ENCODE measurements at places on chromosomes 1 and 21. TPM values are rescaled to one million over a fixed set of nuclear protein-coding genes. Genes with fewer than 3 reads are reported as not detected.
A peak's percentile ranks its signal among the peaks of the same experiment; 100 is the strongest.

GRCh38 chr1:3819771-3820200 lies 23.5 kb upstream of the LRRC47 start:
- H3K36me3 ChIP-seq = peaks cover 8% of the 10 kb centered on the region
- no peak for DNase-seq
- H3K4me3 ChIP-seq = no peak overlapping the region
- H3K27me3 ChIP-seq = no peaks in the 10 kb centered on the region
- no peak overlapping the region for H3K27ac ChIP-seq

DNA sequence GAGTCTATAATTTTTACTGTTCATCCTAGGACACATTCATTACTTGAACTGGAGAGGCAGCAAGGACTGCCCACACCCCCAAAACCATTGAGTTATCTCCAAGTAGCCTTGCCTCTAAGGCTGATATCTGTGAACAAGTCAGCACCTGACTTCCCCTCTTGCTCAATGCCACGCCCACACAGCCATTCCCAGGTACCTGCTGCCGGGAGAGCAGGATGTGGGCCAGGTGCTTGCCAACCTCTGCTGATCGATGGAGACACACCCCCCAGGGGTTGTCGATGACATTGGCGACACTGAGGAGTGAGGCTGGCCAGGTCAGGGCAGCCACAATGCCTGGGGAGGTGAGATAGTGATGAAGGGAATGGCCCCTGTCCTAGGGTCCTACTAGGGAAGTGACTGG lies 60.1 kb downstream of the TMCO4 start:
- H3K4me3 ChIP-seq = no peak overlapping the region
- no peak for DNase-seq
- peaks cover 13% of the 10 kb centered on the region for H3K4me1 ChIP-seq
- peaks cover 4% of the 10 kb centered on the region for H3K36me3 ChIP-seq
- no peaks in the 10 kb centered on the region for H3K27me3 ChIP-seq
- H3K27ac ChIP-seq = no peak overlapping the region

DNA sequence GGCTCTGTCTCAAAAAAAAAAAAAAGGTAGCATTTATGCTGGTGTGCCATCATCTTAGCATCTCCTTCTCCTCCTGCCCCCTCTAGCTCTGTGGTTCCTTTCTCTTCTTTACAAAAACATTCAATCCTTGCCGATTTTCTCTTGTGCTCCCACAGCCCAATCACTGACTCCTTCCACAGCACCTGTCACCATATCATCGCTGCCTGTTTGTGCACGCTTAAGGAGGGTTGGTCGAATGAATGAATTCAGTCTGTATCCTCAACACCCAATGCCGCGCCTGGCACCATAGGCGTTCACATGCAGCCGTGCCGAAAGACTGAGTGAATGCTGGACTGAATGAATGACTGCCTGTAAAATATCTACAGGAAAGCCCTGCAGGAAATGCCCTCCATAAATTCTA lies 7.9 kb downstream of the RNU5D-1 start:
- no peaks in the 10 kb centered on the region for H3K27me3 ChIP-seq
- H3K4me3 ChIP-seq = no peak overlapping the region
- no peaks in the 10 kb centered on the region for H3K36me3 ChIP-seq
- H3K4me1 ChIP-seq = peaks cover 3% of the 10 kb centered on the region
- no peak for DNase-seq

DNA sequence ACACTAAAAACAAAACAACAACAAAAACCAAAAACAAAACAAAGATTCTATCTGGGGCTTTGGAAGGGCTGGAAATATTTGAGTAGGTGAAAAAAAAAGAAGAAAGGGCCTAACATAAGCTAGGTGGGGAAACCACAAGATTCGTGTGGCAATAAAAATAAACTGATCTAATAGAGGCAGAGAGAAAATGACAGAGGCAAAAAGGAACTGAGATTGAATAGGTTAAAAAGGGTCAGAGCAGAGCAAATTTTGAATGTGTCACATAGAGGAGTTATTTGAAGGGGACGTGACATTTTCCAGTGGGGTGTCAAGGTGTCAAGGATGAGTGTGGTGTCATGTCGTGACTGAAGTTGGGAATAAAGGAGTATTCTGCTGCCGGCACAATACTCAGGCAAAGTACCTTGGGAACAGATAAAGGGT lies 65.2 kb upstream of the RALGPS2 start:
- H3K4me3 ChIP-seq = no peak overlapping the region
- no peaks in the 10 kb centered on the region for H3K36me3 ChIP-seq
- DNase-seq = no peak

GRCh38 chr1:235583511-235584001 lies 66.0 kb downstream of the GNG4 start:
- DNase-seq = no peak
- no peaks in the 10 kb centered on the region for H3K36me3 ChIP-seq
- no peak overlapping the region for H3K4me3 ChIP-seq
- H3K27me3 ChIP-seq = peaks cover 6% of the 10 kb centered on the region

DNA sequence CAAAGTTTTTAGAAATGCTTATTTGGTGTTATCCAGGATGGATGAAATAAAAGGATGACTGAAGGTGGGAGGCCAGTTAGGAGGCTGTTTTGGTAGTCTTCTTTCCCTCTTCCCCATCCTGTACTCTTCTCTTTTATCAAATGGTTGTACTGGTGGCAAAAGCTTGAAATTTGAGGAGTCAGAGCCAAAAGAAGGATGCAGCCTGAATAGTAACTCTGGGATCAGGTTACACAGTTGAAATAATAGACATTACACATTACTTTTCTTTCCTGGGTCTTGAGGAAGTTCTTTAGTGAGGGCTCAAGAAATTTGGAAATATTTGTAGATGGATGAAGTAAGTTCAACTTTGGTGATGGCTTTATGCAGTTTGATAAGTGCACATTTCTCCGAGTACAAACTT lies 108.6 kb downstream of the GPR52 start:
- no peak overlapping the region for H3K4me3 ChIP-seq
- H3K27me3 ChIP-seq = no peaks in the 10 kb centered on the region
- H3K4me1 ChIP-seq = no peaks in the 10 kb centered on the region
- no peaks in the 10 kb centered on the region for H3K36me3 ChIP-seq
- no peak overlapping the region for H3K27ac ChIP-seq

DNA sequence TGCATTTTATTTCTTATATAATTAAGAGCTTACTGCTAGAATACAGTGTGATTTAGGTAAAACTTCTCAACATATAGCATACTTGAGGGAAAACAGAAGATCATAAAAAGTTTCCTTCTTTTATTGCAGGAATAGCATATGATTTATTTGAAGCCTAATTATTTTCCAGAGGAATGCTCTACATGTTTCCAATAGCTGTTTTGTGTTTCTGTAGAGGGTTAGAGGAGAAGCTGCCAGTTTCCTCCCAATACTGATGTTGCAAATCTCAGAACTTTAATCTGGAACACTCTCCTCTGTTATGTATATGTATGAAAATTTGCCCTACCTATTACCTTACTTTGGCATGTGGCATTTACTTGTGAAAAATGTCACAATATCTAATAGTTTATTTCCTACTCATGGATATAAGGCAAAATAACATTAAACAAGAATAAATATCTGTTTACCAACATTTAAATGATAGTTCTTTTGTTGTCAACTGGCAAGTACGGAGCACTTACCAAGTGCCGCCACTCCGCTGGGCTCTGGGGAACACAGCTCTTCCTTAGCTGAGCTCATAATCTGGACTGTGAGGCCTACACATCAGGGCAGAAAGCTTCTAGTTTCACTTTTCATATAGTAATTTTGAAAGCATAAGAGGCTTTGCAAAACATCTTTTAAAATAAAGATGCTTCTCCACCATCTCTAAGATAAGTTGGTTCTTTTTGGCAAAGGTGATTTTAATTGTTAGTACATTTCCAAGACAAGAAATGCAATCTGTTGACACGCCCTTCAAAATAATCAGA lies 239.8 kb upstream of the C1orf105 start:
- H3K27me3 ChIP-seq = no peaks in the 10 kb centered on the region
- DNase-seq = peak; percentile 78
- H3K4me3 ChIP-seq = peak overlapping the region; percentile 28

GRCh38 chr1:220221269-220221668 lies 51.0 kb downstream of the RAB3GAP2 start:
- no peak for DNase-seq
- no peak overlapping the region for H3K4me3 ChIP-seq
- H3K4me1 ChIP-seq = no peaks in the 10 kb centered on the region
- no peaks in the 10 kb centered on the region for H3K36me3 ChIP-seq
- no peak overlapping the region for H3K27ac ChIP-seq

Gene DNAH14
- 19.7 TPM for total RNA-seq

Gene COL9A2
- total RNA-seq = 2.1 TPM

Gene HMCN1
- 12.3 TPM for total RNA-seq

Gene LDLRAP1
- 7.3 TPM for total RNA-seq

Gene LYPD8
- not detected for total RNA-seq

Gene ACTN2
- total RNA-seq = under 0.01 TPM

Gene TGFB2
- total RNA-seq = 13.9 TPM

Gene ZNF648
- total RNA-seq = not detected

Gene AXDND1
- total RNA-seq = 0.17 TPM
